Activated T-cell treated with anti-CD3 and anti-CD28 coated beads, Interleukin-2, amount 50 U/mL, for 24 hours (primary cell): ENCODE measurements at places on chromosomes 7 and 10.

GRCh38 chr7:32477649-32477980 lies 12.6 kb downstream of the LSM5 start:
- no peak for DNase-seq

GRCh38 chr10:125149036-125149679 lies 11.2 kb downstream of the CTBP2 start:
- DNase-seq: no peak

DNA sequence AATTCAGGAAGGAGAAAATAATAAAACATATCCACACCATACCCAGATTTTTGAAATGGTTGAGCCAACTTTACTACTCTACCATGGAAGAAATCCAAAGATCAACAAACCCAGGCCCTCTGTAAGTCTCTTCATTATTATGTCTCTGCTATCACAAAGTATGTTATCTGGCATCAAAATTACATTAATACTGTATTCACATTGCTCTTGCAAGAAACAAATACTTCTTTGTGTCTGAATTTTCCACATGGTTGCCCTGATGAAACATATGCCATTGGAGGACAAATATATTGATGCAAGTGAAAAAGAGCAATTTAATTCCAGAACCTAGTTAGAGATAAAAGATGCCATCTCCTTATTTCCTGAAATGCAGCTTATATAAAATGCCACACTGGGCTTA lies 204.0 kb downstream of the FZD1 start:
- DNase-seq: no peak

DNA sequence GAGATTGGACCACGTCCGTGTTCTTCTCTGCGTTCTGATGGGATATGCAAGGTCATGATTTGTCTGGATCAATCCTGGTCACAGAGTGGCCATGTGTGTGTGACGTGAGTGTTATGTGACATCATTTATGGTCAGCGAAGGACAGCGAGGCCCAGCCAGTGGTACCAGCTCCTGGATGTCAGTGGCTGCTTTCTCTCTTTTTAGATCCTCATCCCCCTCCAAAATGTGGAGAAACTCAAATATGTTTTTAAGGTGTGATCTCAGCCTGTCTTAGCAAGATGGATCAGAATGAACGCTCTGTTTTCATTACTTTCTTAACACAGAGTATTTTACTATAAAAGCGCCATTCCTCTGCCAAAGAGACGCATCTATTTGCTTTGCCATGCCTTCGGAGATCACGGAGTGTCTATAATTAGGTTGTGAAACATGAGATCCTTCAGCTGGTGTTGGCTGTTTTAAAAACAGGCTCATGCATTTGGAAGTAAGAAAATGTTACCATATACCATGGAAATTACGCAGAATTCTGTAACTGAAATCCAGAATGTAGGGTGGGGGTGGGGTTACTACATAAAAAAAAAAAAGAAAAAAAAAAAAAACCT lies 245.5 kb upstream of the TCERG1L start:
- no peak for DNase-seq

- no peak for DNase-seq
Observed at GRCh38 chr10:27440478-27440877, 63.6 kb upstream of the RAB18 start.

- DNase-seq: no peak
Observed at GRCh38 chr10:76779796-76780301, 857.8 kb downstream of the KCNMA1 start.

DNA sequence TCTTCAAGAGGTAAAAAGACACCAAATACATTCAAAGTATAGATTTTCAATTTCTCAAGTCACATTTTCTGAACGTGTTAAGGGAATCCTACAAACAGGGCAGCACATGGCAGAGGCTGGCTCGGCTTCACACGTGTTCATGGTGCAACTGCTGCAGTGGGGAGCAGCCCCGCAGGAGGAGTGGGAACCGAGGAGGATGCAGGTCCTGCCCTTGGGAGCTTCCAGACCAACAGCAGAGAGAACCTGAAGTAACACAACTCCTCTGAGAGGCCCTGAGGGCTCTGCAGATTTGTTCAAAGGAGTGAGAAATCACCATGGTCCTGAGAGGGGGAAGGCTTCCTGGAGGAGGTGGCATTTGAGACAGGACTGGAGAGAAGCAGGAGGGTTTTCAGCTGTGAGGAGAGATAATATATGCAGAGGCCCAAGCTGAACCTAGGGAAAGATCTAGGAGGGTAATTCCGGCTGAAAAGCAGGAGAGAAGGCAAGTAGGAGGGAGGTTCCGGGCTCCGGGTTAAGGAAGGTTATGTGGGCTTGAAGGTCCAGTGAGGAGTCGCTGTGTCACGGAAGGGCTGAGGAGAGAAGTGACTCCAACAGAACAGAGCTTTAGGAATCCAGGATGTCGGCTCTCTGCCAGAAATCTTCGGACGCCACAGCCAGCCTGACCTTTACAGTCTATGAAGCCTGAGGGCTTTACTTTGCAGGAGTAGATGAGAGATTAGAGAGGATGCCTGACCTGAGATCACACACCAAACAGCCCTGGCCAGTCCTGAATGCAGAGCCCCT lies 77.5 kb downstream of the GPR26 start:
- DNase-seq: no peak

DNA sequence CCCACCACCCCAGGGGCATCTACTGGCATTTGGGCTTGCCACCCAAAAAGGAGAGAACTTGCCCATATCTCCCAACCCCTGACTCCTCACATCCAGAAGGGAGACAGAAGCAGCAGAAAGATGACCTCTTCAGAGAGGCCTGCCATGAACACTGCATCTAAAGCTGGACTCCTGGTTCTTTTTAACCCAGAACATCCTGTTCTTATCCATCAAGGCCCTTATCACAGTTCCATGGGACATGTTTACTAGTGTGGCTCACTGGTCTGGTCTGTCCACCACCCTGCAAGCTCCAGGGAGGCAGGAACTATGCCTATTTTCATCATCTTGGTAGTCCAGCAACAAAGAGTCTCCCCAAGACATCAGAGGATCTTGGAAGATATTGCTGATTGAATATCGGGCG lies 114.9 kb upstream of the PDLIM1 start:
- no peak for DNase-seq

DNA sequence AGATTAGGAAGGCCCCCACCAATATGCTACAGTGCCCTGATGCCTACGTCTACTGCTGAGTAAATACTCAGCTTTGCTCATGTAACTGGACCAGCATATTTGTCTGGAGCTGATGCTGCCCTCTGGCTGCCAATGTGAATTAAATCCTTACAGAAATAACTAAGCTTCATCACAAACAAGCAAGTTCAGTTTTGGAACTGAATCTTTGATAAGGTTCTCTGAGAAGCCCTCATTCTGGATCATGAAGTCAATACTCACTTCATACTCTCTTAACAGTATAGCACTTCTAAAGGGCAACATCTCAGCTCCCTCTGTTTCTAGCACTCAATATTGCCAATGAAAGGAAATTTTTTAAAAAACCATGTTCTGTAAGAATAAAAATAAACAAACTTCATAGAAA lies 246.7 kb downstream of the ETV1 start:
- no peak for DNase-seq

- DNase-seq: no peak
Observed at GRCh38 chr10:132948351-132948750, 6.0 kb upstream of the CFAP46 start.

DNA sequence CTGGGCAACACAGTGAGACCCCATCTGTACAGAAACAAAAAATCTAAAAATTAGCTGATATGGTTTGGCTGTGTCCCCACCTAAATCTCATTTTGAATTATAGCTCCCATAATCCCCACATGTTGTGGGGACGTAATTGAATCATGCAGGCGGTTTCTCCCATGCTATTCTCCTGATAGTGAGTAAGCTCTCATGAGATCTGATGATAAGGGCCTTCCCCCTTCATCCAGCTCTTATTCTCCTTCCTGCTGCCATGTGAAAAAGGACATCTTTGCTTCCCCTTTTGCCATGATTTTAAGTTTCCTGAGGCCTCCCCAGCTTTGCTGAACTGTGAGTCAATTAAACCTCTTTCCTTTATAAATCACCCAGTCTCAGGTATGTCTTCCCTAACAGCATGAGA lies 136.5 kb downstream of the SFMBT2 start:
- no peak for DNase-seq

- DNase-seq: no peak
Observed at GRCh38 chr7:121753944-121754343, 119.0 kb upstream of the PTPRZ1 start.

DNA sequence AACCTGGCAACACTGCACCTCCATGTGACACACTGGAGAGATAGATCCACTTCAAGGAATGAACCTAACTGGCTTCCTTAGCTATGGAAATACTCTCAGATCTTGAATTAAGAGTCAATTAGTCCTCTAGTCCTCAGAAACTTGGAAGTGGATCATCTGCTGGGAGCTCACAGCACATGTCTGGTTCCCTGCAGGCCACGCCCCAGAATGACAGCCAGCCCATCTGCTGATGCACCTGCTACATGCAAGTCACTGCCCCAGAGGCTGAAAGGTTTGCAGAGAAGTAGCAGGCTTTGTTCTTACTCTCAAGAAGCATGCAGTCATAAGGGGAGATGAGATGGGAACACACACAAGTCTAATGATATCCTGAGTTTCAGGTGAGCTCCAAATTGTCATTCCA lies 275.9 kb downstream of the SKAP2 start:
- no peak for DNase-seq

DNA sequence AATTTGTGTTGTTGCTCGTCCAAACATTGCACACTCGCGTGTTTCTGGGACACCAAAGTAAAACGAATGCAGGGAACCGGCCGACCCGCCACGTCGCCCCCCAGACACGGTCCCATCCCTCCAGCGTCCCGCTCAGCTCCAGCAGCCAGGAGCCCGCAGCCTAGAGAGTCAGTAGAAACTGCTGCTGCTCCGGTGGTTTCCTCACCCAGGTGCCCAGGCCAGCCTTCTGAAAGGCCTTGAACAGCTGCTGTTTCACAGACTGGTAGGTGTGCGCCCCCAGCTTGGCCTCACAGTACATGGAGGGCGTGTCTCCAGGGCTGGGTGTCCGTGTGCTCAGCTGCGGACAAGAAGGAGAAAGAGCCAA lies 126.8 kb downstream of the WDR37 start:
- DNase-seq: no peak

GRCh38 chr7:134191876-134192275 lies 64.7 kb downstream of the LRGUK start:
- no peak for DNase-seq

DNA sequence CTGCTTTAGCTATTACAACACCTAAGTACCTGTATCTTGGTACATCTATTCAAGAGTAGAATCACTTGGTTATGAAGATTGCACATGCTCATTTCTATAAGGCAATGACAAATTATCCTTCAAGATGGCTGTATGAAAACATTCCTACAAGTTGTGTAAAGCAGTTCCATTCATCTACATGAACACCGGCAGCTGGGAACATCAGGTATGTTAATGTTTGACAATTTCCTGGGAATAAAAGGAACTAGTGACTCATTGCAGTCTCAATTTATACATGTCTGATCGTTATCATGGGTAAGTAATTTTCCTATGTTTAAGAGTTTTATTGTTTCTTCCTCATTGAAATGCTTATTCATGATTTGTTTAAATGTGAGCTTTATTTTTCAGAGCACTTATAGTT lies 203.2 kb upstream of the SEMA3E start:
- DNase-seq: no peak

DNA sequence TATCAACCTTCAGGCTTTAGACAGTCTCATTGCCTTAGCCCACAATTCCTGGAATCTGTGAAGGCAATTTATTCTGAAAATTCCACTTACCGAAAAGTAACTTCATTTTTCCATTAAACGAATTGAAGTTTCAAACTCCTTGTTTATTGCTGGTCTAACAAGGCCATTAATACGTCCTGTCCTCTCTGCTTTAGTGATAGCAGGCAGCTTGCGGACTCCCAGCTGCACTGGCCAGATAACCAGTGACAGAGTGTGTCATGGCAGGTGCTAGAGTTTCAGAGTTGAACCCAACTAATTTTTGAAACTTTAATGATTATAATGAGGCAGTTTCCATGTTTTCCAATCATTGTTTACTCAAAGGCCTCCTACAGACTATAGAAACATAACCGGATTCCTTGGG lies 31.1 kb downstream of the LOXL4 start:
- DNase-seq: no peak

GRCh38 chr10:53233749-53234148 lies 461.2 kb upstream of the MBL2 start:
- no peak for DNase-seq

GRCh38 chr7:89401099-89401498 lies 605.6 kb upstream of the TEX47 start:
- DNase-seq: no peak

DNA sequence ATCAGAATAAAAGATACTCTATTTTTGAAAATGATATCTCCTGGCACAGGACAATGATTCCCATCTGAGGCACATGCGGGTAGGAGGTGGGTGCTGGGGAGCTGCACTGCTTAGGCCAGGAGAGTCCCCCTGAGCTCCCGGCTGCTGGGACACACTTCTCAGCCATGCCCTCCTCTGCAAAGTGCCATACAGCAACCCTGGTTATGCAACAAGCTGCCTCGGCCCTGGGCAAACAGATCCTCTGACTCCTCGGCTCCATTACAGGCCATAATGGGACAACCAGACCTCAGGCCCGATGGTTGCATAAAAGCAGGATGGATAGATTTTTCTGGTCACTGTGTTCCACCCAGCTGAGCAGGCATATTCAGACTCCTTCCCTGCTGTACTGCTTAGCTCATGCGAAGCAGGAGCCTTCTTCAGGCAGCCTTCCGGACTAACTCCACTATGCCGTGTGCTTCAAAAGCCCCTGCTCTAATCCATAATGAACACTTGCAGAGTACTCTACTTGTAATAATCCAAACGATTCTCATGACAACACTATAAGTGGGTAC lies 6.5 kb upstream of the LEP start:
- DNase-seq: no peak

DNA sequence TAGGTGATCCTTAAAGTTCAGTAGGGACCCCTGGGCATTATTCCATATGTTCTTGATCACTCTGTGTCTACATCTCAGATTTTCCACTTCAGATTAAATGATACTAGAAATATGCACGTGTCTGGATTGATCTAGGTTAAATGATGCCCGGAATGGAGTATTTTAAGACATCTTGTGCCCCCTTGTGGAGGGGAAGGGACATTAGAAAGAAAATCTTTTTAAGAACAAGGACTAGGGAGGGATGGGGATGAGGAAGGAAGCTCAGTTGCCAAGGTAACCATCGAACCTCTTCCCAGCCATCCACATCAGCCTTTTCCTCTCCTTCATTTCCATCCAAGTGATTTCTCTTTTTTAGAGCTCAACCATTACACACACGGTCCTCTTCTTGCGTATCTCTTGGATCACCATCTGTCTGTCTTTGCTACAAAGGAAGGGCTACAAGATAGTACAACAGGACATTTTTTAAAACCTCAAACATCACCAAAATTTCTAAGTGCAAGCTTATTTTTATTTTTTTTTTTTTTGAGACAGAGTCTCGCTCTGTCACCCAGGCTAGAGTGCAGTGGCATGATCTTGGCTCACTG lies 40.5 kb downstream of the PRSS2 start:
- DNase-seq: peak; percentile 44

GRCh38 chr7:156731651-156732050 lies 91.1 kb downstream of the RNF32 start:
- DNase-seq: no peak
